Stimulated activated CD4-positive, alpha-beta T cell treated with anti-CD3 and anti-CD28 coated beads, Interleukin-15, amount 100 ng/mL, for 48 hours (primary cell): ENCODE measurements at places on chromosomes 3 and 15.

GRCh38 chr15:45521596-45522327, 793 bp downstream of the SLC30A4 start:
- no peak for DNase-seq

- DNase-seq = no peak
Measured at GRCh38 chr15:82737975-82738374, 28.3 kb upstream of the AP3B2 start.

DNA sequence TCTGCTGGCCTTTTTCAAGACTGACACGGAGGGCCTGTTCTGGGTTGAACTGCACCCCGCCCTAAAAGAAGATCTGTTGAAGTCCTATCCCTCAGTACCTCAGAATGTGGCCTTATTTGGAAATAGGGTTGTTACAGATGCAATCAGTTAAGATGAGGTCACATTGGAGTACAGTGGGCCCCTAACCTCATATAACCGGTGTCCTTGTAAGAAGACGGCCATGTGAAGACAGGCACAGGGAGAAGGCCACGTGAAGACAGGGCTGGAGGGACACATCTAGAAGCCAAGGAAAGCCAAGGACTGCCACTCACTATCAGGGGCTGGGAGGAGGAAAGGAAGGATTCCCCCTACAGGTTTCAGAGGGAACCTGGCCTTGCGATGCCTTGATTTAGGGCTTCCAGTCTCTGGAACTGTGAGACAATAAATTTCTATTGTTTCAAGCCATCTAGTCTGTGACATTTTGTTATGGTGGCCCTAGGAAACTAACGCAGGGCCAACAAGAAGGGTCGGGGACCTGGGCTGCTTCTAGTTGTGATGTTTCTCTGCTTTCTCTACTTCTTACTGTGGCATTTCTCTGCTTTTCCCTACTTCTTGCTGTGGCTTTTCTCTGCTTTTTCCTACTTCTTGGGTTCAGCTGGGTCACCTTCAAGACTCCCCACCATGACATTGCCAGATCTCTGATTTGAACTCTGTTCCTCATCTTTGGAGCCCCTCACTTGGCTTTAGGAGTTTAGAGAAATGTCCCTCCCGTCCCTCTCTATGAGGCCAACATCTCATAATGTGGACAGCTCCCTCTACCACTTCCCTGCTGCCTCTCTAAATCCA, 4.8 kb upstream of the CCDC174 start:
- DNase-seq = no peak

- no peak for DNase-seq
Measured at GRCh38 chr3:23959135-23959900, 14.2 kb downstream of the NR1D2 start.

- DNase-seq = no peak
Measured at GRCh38 chr15:60614862-60615771, 136.2 kb upstream of the ICE2 start.

- no peak for DNase-seq
Measured at GRCh38 chr3:106827515-106828213, 549.6 kb upstream of the CCDC54 start.

GRCh38 chr3:25293736-25294135, 134.3 kb upstream of the RARB start:
- no peak for DNase-seq

GRCh38 chr3:32818970-32819511, 1.2 kb downstream of the TRIM71 start:
- DNase-seq = no peak

- DNase-seq = no peak
Measured at GRCh38 chr3:64612082-64612860, 75.5 kb downstream of the ADAMTS9 start.

DNA sequence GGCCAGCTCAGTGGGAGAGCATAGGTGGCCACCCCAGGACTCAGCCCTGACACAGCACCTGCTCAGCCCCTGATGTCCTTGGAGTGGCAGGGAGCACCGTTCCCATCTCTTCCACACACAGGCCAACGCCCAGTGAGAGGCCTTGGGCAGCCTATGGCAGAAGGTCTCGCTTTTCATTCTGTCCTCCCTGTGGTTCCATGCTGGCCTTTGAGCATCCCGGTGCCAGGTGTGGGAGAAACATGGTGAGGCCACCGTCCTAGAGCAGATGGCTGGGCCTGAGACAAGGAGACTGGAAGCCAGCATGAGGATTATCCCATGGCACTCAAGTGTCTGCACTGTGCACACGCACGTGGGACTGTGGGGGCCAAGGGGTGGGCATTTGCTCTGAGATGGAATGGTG, 25.1 kb downstream of the ADCY5 start:
- DNase-seq = no peak

DNA sequence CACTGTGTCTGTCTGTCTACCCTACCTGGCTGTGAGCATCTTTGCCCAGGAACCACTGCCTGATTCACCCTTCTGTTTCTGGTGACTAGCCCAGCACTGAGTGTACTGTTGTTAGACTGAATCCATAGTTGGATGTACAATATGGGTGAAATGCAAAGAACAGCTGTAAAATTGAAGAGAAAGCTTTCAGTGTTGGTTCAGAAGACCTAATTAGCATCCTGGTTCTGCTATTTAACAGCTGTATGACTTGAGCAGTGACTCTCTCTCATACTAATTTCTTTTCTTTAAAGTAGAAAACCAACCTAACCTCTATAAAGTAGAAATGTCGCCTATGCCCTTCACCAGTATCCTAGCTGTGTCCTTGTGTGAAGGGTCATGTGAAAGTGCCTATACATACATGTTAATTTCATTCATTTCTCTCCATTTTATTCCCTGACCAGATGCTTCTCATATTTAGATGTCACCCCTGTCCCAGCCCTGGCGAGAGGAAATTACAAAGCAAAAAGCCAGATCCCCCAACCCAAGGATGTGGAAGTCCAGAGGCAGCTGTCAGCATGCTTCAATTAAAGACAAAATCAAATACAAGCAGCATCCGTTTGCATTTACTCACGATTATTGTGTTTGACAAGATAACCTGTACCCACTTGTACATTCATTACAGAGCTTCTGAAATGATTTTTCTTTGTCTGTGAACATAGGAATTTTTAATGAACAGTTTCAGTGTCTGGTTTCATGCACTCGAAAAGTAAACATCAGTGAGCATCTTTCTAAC, 305.7 kb upstream of the ICE2 start:
- DNase-seq = no peak
